Nucleus accumbens (tissue), 56 donors: ENCODE measurements at places on chromosomes 1 and 21.

- DNase-seq, result no peak
Observed at GRCh38 chr1:29195881-29196291, 14.2 kb upstream of the SRSF4 start.

DNA sequence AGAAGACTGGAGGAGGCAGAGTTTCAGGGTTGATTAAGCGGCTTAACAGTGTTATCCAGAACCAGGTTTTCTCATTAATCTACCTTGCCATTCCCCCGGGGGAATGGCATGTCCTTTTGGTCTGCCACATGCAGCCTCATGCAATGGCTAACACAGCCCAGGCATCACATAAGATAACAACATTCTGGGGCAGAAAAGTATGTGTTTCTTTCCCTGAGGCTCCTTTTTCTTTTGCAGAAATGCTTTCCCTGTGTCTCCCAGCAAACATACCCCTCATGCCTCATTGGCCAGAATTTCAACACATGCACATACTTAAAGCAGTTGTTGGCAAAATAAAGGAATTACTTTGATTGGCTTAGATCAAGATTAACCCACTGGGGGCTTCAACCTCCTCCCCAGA, 98.6 kb downstream of the OMA1 start:
- DNase-seq, result no peak

DNA sequence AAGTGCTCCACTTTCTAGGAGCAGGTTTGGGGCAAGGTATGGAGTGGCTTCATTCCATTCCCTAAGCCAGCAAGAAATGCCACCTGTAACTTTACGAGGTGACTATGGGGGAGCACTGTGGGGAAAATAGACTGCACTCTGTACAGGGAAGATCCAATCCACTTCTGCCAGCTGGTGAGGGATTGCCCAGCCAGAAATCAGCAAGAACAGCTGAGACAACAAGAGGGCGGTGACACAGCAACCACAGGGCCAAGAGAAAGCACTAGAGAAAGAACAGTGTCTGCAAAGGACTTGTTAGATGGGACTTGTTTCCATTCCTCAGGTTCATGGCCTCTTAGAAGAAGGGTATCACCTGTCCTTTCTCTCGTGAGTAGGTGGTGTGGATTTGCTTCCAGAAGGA, 19.6 kb downstream of the CAPN8 start:
- DNase-seq, result no peak

DNA sequence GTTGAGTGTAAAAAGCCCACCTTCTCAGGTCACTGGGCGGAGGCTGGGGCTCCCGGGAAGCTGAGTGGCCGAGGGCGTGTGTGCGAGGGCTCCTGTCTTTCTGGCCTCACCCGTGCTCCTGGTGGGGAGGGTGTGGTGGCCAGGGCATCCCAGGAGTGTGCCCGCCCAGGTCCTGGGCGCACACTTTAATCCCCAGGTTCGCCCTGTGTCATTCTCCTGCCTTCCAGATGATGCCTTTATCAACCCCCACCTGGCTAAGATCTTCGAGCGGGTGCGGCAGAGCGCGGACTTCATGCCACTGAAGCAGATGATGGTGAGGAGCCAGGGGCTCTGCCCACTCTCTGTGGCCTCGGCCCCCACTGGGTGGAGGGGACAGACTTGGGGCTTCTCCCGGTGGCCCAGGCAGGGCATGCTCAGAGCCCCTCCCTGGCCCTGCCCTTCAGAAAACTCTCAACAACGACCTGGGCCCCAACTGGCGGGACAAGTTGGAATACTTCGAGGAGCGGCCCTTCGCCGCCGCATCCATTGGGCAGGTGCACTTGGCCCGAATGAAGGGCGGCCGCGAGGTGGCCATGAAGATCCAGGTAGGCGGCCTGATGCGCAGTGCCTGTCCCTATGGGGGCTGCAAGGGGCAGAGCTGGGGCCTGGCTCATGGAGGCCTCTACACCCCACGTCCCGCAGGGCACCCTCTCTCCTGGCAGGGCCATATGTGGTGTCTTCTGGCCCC, 42.5 kb downstream of the COQ8A start:
- no peak for DNase-seq

DNA sequence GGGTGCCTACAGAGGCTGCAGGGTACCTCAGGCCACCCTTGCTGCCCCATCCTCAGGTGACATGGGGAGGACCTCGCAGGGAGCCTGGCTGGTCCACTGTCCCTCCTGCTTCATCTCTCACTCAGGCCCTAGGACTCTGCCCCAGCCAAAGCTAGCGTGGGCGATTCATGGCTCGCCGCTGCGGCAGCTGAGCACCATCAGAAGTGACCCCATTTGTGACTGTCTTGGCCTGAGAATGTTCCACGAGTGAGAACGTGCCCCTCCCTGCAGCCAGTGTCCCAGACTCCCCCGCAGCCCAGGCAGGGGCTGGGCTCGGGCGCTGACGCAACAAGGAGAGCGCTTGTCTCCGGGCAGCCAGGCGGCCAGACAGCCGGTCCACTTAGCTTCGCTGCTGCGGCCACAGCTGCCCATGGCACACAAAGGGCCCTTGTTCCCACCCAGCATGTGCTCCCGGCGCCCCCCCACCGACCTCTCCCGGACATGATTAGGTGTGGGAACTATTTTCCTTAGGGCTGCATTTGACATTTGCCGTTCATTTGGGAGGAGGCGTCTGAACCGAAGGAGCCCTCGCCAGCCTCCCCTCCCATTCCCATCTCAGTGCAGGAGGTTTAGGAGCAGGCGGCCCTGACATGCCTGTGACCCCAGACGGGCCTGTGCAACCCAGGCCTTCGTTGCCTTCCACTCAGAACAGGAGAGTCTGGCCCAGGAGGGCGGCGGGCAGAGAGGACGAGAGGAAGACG, 19.3 kb upstream of the POFUT2 start:
- peak; percentile 97 for DNase-seq

DNA sequence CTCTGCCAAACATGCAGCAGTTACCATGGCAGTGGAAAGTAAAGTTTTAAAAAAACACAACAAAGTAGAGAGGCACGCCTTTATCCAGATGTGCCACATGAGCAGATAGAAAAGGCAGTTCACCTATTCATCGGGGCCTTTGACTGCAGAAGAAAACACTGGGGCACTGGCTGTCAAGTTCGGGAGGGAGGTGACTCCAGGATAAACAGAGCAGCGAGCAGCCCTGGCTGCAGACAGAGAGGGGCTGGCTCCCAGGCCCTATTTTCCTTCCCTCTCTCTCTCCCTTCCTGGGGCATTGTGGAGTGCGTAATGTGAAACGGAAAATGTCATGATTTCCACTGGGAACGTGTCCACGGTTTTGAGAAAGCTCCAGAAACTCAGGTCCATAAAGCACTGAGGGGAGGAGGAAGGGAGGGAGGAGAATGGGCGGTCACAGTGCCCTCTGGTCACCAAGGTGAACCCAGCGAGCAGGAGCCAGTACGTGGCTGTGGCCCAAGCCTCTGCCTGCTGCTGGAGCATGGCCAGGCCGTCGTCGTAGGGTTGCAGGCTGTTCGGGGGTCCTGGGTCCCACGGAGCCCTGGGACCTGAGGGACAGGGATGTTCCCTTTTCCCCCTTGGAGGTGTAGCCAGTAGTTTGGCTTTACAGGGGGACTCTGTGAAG, 114.7 kb upstream of the IRF2BP2 start:
- peak; percentile 86 for DNase-seq

GRCh38 chr1:20057886-20058420, 12.0 kb upstream of the PLA2G5 start:
- no peak for DNase-seq
